ENCODE measurements at places on chromosomes 11 and 22.
A peak's percentile ranks its signal among the peaks of the same experiment; 100 is the strongest.

DNA sequence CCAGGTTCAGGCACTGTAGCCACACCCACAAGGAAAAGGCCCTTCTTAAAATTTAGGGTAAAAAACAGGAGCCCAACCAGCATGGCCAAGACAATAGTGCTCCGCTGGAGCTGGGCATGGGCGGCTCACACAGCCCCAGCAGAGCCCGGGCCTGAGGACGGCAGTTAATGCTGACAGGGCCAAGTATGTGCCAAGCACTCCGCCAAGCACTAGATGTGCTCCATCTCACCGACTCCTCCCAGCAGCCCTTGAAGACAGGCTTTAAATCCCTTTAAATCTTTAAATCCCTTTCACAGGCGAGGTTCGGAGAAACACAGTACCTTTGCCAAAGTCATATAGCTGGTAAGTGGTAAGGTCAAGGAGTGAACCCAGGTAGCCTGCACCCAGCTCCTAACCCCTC lies 4.8 kb downstream of the ARFGAP2 start:
- no peak for DNase-seq

DNA sequence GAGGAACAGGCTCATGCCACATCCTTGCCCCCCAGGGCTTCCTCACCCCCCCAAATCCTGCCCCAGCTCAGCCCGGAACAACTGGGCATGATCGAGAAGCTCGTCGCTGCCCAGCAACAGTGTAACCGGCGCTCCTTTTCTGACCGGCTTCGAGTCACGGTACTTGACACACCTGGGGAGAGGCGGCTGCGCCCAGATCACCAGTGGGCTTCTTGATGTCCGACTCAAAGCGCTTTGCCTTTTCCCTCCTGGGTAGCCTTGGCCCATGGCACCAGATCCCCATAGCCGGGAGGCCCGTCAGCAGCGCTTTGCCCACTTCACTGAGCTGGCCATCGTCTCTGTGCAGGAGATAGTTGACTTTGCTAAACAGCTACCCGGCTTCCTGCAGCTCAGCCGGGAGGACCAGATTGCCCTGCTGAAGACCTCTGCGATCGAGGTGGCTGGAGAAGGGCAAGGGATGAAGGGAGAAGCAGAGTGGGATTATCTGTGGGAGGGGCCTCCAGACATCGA lies 3.5 kb downstream of the NR1H3 start:
- no peak for DNase-seq

- DNase-seq: no peak
Observed at GRCh38 chr11:3660960-3661359, 10.2 kb downstream of the CHRNA10 start.

DNA sequence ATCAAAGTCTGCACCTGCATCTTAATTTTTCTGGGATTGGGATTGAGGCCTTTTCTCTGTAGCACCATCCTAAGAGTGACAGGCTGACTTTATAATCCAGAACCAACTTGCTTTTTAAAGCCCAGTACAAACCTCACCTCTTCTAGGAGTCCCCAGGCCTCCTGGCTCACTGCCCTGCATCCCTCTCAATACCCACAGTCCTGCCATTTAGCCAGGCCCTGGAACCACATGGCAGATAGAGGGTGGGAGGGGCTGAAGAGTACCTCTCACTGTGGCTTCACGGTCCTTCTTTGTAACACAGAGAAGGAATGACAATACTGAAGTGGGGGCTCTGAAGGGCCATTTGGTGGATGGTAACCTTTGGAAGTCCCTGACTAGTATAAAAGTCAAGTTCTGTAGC lies 63.5 kb upstream of the PHOX2A start:
- no peak for DNase-seq

GRCh38 chr11:47057365-47057764 lies 119.3 kb downstream of the ARFGAP2 start:
- no peak for DNase-seq

GRCh38 chr11:118853678-118854077 lies 30.0 kb upstream of the CXCR5 start:
- DNase-seq: no peak

- no peak for DNase-seq
Observed at GRCh38 chr11:19679952-19680828, 32.4 kb upstream of the NAV2 start.

DNA sequence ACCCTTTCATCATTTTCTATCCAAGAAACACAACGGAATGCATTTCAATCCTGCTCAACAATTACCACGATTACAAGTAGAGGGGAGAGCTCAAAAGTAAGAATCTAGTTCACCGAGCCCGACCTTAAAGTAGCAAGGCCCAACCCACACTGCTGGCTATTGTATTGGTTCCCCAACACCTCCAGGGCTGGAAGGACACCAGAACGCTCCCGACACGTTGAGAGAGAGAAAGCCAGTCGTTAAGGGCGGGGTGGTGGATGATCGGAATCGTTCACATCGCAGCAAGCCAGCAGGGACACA lies 690 bp downstream of the CKAP5 start:
- no peak for DNase-seq

DNA sequence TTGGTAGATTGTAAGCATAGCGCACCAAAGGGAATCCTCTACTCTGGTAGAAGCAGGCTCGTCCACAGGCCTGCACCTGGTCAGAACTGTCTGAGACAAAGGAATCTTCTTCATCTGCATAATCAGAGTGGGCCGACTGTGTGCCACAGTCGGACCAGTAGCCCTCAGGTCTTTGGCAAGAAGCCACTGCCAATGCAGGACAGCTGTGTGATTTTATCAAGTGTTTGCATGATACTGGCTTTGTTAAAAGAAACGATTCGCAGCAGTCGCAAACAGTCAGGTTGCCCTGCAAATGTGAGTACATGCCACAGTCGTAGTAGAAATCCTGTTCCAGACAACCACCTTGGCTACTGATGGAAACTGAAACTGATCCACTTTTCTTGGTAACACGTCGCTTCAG lies 4.9 kb upstream of the CCDC34 start:
- DNase-seq: no peak

- DNase-seq: no peak
Observed at GRCh38 chr11:122138744-122139594, 23.0 kb upstream of the BLID start.

GRCh38 chr22:27662359-27663301 lies 138.9 kb downstream of the MN1 start:
- no peak for DNase-seq

- no peak for DNase-seq
Observed at GRCh38 chr22:50002791-50003190, 9.8 kb downstream of the IL17REL start.

- no peak for DNase-seq
Observed at GRCh38 chr22:19772422-19772672, 11.8 kb downstream of the TBX1 start.

DNA sequence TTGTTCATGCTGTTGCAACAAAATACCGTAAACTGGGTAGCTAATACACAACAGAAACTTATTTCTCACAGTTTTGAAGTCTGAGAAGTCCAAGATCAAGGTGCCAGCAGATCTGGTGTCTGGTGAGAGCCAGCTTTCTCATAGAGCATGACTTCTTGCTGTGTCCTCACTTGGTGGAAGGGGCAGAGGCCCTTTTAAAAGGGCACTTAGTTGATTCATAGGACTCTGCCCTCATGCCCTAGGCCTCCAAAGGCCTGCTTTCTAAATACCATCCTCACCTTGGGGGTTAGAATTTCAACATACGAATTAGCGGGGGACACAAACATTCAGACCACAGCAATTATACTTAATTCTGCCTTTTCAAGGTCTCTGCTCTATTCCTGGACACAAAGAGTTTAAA lies 52.3 kb upstream of the FDX1 start:
- DNase-seq: no peak

GRCh38 chr22:26804911-26805539 lies 147.6 kb downstream of the MIAT start:
- no peak for DNase-seq

DNA sequence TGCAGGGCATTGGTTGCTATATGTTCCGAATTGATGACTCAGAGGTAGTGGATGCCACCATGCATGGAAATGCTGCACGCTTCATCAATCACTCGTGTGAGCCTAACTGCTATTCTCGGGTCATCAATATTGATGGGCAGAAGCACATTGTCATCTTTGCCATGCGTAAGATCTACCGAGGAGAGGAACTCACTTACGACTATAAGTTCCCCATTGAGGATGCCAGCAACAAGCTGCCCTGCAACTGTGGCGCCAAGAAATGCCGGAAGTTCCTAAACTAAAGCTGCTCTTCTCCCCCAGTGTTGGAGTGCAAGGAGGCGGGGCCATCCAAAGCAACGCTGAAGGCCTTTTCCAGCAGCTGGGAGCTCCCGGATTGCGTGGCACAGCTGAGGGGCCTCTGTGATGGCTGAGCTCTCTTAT lies 5.4 kb upstream of the TTC36 start:
- no peak for DNase-seq

- DNase-seq: no peak
Observed at GRCh38 chr11:116650052-116650451, 122.7 kb downstream of the BUD13 start.

- no peak for DNase-seq
Observed at GRCh38 chr22:39479254-39479653, 22.4 kb downstream of the MGAT3 start.

DNA sequence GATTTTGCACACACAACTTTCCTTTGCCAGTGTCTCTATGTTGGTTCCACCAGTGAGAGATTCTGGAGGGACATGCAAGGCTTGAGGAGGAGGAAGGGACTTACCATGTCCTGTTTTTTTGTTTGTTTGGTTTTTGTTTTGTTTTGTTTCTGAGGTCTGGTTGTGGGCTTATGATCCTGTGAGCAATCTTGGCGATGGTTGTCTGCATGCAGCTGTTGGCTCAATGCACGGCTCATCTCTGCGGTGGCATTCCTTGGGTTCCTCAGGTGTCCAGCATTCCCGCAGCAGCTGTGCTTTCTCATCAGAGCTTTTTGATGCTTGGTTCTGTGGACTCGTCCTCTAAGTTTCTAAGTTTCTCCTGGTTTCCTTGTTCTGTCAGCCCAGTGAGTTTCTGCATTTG lies 4.8 kb upstream of the NNMT start:
- DNase-seq: no peak

DNA sequence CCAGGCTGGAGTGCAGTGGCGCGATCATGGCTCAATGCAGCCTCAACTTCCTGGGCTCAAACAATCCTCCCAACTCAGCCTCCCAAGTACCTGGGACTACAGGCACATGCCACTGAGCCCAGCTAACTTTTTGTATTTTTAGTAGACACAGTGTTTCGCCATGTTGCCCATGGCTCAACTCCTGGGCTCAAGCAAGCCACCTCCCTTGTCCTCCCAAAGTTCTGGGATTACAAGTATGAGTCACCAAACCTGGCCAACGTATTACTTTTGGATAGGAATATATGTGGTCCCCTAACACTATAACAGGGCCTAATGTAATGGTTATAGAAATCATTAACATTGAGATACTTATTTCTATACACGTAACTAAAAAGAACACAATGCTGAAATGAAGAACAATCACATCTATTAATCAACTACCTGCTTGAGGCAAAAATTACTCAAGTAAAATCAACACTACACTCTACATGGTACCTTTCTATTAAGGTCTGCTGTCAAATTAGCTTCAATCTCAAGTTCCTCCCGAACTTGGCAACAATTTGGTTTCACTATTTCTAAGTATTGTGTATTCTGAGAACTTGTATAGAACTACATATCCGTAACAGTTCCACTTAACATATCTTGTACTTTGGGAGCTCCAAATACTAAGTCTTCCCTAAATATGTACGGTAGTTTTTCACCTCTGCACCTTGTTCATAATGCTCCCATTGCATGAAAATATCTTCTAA lies 124.9 kb downstream of the FCHSD2 start:
- DNase-seq: no peak

GRCh38 chr22:42814215-42814614 lies 42.9 kb downstream of the ARFGAP3 start:
- DNase-seq: no peak

GRCh38 chr22:24392218-24392931 lies 35.0 kb upstream of the ADORA2A start:
- no peak for DNase-seq

DNA sequence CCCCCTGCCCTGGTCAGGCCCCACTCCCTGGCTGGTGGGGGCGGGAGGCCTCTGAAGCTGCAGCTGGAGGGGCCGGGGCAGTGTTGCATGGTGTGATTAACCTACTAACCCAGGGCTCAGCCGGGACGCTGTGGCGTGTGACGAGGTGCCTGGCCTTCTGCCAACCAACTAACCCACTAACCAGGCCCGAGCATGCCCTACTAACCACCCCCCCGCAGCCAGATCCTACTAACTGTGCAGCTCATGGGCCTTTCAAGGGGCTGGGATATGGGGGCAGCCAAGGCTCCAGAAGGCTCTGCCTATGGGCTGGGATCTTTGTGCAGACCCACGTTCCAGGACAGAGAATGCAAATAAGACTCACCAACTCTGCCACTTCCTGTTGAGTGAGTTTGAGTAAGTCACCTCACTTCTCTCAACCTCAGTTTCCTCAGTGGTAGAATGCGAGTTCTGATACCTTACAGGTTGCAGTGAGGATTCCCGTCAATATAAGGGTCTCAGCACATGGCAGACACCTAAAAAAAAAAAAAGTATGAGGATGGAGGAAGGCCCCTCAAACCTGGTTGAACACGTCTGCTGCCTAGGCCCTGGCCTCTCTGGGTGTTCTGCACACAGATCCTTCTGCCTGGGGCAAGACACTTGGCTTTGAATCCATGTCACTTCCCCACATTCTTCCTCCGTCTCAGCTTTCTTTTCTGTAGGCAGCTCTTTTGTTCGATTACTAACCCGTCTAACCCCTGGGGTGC lies 14.1 kb downstream of the MIAT start:
- peak; percentile 63 for DNase-seq

DNA sequence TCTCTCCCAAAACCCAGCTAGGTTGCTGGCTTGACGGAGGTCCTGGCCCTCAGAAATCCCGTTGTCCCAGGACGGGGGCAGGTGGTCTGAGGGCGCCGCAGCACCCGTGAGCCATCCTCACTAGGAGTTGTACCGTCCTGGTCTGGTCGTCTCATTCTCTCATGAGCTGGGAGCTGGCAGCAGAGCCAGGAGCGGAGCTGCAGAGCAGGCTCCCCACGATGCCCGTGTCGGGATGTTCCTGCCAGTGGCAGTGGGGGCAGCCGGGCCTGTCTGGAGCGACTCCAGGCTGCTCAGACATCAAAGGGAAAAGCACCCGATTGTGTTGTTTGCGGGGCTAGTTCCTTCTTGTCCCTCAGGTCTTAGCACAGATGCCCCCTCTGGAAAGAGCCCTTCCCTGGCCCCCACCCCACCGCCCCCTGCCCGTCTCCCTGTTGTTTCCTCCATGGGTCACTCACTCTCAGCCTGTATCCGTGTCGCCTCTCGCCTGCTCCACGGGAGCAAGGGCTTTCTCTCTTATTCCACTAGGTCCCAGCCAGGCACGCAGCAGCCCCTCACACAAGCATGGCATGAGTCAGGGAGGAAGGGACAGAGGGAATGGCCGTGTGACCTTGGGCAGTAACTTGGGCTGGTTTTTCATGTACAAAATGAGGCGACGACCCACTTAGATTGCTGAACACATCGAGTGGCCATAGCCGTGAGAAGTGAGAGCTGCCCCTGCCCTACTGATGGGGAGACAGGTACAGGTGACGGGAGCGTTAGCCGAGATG lies 23.2 kb upstream of the MGAT3 start:
- no peak for DNase-seq

- DNase-seq: no peak
Observed at GRCh38 chr11:105948918-105949590, 73.0 kb downstream of the MSANTD4 start.

GRCh38 chr11:44782478-44782877 lies 55.7 kb downstream of the TSPAN18 start:
- DNase-seq: no peak

- no peak for DNase-seq
Observed at GRCh38 chr22:49715450-49715849, 112.2 kb downstream of the BRD1 start.
